Stomach (tissue), 19 donors: ENCODE measurements at places on chromosomes 12 and 14.

- no peak for DNase-seq
Observed at GRCh38 chr12:50636505-50636904, 127.4 kb upstream of the ATF1 start.

DNA sequence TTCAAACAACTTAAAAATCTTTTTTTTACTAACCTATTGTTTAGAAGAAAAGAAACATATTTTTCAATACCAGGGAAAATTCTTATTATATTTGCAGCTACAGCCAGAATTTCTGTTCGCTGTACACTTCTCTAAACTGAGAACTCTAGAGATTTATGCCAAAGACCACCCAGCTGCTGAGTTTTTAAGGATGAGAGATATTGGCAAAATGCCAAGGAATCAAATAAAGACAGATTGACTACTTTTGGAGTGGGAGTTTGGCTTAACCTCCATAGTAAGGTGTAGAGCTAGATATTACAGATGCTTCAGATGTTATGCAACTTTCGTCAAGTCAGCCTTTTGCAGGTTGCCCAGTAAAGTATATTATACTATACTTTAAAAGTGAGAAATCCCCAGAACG lies 71.8 kb downstream of the TTLL5 start:
- DNase-seq, result no peak

DNA sequence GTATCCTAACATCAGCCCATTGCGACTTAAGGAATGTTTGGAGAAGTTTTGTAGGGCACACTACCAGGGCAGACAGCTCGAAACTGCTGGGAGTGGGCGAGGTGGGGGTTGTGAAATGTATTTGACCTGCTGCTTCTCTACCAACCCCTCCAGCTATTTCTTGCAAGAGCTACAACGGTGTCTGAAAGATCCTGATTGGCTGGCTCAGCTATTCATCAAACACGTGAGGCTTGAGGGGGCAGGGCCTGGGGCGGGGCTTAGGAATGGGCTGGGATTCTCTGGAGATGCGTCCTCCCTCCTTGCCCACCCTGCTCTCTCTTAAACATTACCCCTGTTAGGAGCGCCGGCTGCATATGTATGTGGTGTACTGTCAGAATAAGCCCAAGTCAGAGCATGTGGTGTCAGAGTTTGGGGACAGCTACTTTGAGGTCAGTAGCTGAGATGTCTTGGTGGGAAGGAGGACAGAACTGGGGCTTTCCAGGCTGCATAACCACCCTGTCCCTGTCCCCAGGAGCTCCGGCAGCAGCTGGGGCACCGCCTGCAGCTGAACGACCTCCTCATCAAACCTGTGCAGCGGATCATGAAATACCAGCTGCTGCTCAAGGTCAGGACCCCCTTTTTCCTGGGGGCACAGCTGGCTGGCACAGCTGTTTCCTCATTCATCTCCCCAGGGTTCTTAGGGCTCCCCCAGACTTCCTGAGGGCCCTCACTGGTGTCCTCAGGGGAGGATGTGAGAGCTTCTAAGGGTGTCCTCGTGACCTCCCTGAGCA lies 3.1 kb downstream of the ARHGEF25 start:
- peak; percentile 41 for DNase-seq

DNA sequence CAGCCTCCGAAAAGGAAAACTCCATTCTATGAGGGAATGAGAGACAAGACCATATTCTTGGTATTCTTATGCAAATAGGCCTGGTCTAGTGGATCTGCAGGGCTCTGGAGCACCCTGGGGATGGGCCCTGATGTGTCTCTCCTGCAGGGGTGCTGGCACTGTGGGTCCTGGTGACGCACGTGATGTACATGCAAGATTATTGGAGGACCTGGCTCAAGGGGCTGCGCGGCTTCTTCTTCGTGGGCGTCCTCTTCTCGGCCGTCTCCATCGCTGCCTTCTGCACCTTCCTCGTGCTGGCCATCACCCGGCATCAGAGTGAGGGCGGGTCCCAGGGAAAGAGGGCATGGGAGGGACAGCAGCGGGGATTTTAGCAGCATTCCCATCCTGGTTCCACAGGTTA lies 5.8 kb downstream of the SLC48A1 start:
- no peak for DNase-seq

DNA sequence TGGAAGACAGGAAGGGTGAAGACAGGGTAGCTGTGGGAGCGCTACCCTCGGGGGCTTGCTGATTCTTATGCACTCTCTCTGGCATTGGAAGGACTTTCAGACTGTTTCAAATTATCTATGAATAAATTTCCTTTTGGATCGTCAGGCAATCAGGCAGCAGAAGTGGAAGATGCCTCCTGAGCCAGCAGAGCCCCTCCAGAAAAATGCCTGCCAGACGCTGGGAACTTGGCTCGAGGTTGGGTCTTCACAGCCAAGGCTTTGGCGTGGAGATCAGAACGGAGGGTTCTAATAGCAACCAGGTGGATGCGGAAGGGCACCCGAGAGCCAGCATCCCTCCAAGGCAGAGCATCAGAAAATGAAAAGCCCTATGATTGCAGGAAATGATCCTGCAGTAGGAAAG lies 119.2 kb upstream of the RFLNA start:
- DNase-seq, result no peak
